A549 treated with Hydrocortisone at 1 μM for 4 hours (cell line): ENCODE measurements at places on chromosomes 4 and X. TPM values are rescaled to one million over a fixed set of nuclear protein-coding genes. Genes with fewer than 3 reads are reported as not detected.

Gene BEX3
- 224 to 269 TPM (median 256 TPM) in 5 replicates for total RNA-seq

Gene LNX1
- 0.03 TPM in 2 of 5 replicates, not detected in the others for total RNA-seq

Gene UGT2B10
- 0.06 TPM in 1 of 5 replicates, not detected in the others for total RNA-seq

Gene LPAR4
- total RNA-seq = not detected in 5 replicates

Gene GAGE12E
- not detected in 5 replicates for total RNA-seq

Gene SLC30A9
- total RNA-seq = 21.6 to 39.2 TPM (median 29.1 TPM) in 5 replicates

Gene SLC6A14
- total RNA-seq = not detected in 5 replicates

Gene ALB
- 1.7 to 2.3 TPM in 2 of 5 replicates, not detected in the others for total RNA-seq

Gene CT45A7
- total RNA-seq = not detected in 5 replicates

Gene FGFR3
- total RNA-seq = 1.6 to 2.4 TPM (median 2.0 TPM) in 5 replicates

Gene PABPC5
- total RNA-seq = 0.03 TPM in 1 of 5 replicates, not detected in the others

Gene MTMR1
- 12.1 to 17.3 TPM (median 15.4 TPM) in 5 replicates for total RNA-seq

Gene CXCL8
- total RNA-seq = 5.3 to 10.4 TPM (median 9.5 TPM) in 5 replicates

Gene NPY1R
- 0.08 to 0.17 TPM (median 0.12 TPM) in 4 of 5 replicates, not detected in the other for total RNA-seq

Gene DCAF12L2
- total RNA-seq = 0.07 to 0.10 TPM (median 0.08 TPM) in 4 of 5 replicates, not detected in the other

Gene PLAC8
- total RNA-seq = 0.46 to 1.2 TPM (median 1.1 TPM) in 5 replicates

Gene GPR82
- total RNA-seq = not detected in 5 replicates

Gene TCEAL5
- 0.11 TPM in 1 of 5 replicates, not detected in the others for total RNA-seq

Gene MCTS1
- 90.9 to 98.0 TPM (median 96.2 TPM) in 5 replicates for total RNA-seq

Gene ZNF157
- 0.05 TPM in 1 of 5 replicates, not detected in the others for total RNA-seq

Gene NOX1
- 0.05 to 0.15 TPM (median 0.10 TPM) in 4 of 5 replicates, not detected in the other for total RNA-seq

Gene POU3F4
- not detected in 5 replicates for total RNA-seq

Gene CT45A3
- total RNA-seq = 0.26 TPM in 1 of 5 replicates, not detected in the others

Gene TCEAL6
- total RNA-seq = not detected in 5 replicates

Gene CENPVL3
- total RNA-seq = 0.13 to 0.18 TPM (median 0.14 TPM) in 5 replicates

Gene FAT4
- total RNA-seq = 1.3 to 3.0 TPM (median 1.8 TPM) in 5 replicates

Gene COL25A1
- not detected in 5 replicates for total RNA-seq

Gene GCNA
- total RNA-seq = 1.5 to 2.0 TPM (median 1.9 TPM) in 5 replicates

Gene PNMA6A
- total RNA-seq = 3.9 to 5.1 TPM (median 4.4 TPM) in 5 replicates

Gene MAML3
- 11.6 to 16.7 TPM (median 13.6 TPM) in 5 replicates for total RNA-seq

Gene RHOXF1
- not detected in 5 replicates for total RNA-seq

Gene TRIM75
- total RNA-seq = not detected in 5 replicates

Gene SSX4
- total RNA-seq = not detected in 5 replicates

Gene CAMK2D
- total RNA-seq = 12.8 to 21.1 TPM (median 14.4 TPM) in 5 replicates

Gene FAM184B
- total RNA-seq = 0.02 to 0.05 TPM (median 0.02 TPM) in 5 replicates

Gene KIF4A
- total RNA-seq = 25.7 to 31.0 TPM (median 26.9 TPM) in 5 replicates

Gene OPHN1
- 1.4 to 2.4 TPM (median 1.6 TPM) in 5 replicates for total RNA-seq
